ENCODE measurements at places on chromosomes 11 and 22.

GRCh38 chr11:32053151-32053888, 37.6 kb upstream of the RCN1 start:
- DNase-seq = no peak

DNA sequence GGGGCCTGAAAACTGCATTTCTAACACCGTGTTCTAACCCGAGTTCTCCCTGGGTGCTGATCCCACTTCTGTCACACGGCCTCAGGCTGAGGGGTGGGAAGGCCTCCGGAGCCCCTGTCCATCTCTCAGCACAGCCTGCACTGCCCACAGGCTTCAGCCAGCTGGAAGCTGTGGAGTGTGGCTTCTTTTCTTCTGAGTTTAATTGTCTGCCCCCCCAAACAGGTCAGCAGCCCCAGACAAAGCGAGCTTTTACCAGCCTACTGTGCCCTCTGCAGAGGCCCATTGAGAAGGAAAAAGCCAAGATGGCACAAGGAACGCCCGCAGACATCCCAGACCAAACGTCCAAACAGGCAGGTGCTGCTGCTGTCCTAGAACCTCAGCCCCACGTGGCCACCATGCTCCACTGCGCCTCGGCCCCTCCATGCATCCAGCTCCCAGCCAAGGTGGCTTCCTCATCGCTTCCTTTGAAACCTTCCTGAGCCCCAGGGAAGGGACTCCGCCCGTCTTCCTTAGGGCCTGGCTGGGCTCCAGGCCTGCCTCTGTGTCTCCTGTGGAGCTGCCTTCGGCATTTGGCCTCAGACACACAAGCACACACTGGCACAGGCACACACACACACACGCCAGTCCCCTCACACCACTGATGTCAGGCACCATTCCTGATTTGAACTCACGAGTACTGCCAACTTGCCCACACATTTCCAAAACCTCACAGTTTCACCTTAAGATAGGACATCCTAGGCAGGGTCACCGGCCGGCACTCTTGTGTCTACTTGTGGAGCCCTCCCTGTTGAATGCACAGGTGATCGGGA, 1.7 kb downstream of the MOB2 start:
- DNase-seq = no peak

- no peak for DNase-seq
These were observed 3.1 kb downstream of the TNKS1BP1 start for GRCh38 chr11:57321388-57322255.

GRCh38 chr22:16774911-16775500, 50.2 kb downstream of the XKR3 start:
- no peak for DNase-seq

- DNase-seq = no peak
These were observed 69.1 kb upstream of the CD82 start for GRCh38 chr11:44496391-44496790.

DNA sequence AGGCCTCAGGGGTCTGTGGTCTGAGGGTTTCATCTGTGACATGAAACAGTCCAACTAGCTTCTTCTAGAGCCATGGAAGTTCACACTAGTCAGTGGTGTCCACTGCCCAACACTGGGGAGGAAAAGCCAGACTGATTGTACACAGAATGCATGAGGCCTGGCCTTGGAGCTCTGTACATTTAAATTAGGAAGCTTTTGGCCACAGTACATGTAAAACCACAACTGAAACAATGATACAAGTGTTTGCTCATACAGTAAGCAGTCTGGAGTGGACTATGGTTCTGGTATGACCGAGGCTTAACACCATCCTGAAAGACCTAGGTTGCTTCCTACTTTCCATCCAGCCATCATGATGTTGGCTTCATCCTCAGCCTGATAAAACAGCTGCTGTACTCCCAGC, 73.8 kb upstream of the SESN3 start:
- no peak for DNase-seq

DNA sequence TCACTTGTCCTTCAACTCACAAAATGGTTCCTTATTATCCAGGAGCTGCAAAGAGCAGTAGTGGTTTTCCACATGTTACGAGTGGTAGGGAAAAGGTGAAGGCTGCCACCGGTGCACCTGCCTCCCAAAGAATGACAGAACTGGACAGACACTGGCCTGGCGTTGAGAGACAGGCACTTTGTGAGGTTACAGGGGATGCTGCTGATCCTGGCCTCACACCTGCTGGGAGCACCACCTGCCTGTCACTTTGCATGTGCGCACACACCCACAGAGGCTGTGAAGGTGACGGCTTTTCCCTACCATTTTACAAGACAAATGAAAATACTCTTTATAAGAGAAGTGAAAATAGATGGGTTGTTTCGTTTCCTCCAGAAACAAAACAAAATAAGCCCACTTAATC, 175.3 kb upstream of the B3GAT1 start:
- no peak for DNase-seq

- no peak for DNase-seq
These were observed 71.0 kb upstream of the KCNQ1OT1 start for GRCh38 chr11:2770761-2771301.

- no peak for DNase-seq
These were observed 99.0 kb upstream of the NNMT start for GRCh38 chr11:114196997-114197703.

GRCh38 chr22:41030891-41031290, 61.5 kb upstream of the EP300 start:
- DNase-seq = no peak

DNA sequence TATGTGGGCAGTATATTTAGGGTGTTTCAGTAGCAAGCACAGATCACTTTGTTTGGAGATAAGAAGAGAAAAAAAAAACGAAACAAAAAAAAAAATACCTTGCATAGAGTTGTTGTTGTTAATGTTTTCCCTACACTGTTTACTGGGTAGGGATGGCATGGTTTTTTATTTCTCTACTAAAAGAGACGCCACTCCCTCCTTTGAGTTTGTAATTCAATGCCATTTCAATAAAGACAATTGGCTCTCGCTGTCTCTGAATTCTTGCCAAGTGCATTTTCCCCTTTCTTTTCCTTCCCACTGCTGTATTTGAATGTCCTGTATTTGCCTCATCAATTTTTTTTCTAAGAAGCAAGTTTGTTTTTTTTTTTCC, 213.9 kb upstream of the UBASH3B start:
- DNase-seq = peak; percentile 56

DNA sequence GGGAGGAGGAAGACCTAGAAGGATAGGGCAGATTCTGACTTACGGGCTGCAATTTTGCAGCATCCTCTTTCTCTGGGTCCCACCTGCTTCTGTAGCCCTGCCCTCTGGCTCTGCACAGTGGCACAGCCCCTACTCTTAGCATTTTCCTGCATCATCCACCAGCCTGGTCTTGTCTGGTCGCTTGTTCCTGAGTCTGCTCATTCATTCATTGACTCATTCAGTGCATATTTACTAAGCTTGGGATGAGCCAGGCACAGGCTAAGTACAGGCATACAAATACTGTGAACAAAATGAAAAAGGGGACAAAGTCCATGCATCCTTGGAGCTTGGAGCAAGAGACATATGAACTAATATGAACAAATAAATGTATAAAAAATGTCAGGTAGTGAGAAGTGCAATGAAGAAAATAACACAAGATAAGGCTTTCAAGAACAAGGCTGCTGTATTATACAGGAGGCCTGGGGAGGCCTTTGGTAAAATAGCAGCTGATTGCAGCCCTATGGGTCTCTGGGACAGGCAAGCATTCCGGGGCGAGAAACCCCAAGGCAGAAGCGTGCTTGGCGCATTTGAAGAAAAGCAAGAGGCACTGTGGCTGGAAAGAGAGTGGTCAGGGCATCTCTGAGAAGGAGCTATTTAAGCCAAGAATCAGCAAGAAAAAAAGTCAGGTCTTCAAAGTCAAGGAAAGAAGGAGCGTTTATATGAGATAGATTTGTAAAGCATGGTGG, 108.0 kb upstream of the ALX4 start:
- no peak for DNase-seq

DNA sequence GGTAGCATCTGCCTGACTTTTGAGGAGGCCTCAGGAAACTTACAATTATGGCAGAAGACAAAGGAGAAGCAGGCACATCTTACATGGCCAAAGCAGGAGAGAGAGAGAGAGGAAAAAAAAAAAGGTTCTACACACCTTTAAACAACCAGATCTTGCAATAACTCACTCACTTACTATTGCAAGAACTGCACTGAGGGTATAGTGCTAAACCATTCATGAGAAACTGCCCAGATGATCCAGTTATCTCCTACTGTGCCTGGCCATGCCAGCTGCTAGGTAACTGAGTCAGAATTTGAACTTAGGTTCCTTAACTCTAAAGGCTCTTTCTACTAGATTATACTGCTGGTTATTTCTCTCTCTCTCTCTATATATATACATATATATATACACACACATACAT, 7.3 kb downstream of the HORMAD2 start:
- DNase-seq = no peak

GRCh38 chr11:103494491-103494890, 385.3 kb downstream of the DYNC2H1 start:
- no peak for DNase-seq

GRCh38 chr11:116701297-116701801, 71.4 kb downstream of the BUD13 start:
- DNase-seq = no peak

DNA sequence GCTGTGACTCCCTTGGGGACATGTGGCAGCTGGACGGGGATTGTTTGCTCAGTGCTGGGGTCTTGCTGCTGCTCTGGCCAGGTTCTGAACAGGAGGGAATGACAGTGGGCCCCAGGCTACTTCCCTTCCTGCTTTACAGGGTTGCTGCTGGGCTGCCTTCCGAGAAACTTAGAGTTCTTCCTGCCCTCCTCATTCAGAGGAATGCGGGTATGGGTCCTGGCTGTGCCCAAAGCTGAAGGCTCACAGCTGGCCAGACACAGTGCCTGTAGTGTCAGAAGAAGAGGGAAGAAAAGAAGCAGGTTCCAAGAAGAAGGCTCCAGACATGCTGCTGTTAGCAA, 108.3 kb upstream of the PARVA start:
- DNase-seq = no peak

- DNase-seq = no peak
These were observed 121.7 kb downstream of the MN1 start for GRCh38 chr22:27679693-27680488.

GRCh38 chr11:11117730-11118129, 235.3 kb downstream of the CSNK2A3 start:
- DNase-seq = no peak

DNA sequence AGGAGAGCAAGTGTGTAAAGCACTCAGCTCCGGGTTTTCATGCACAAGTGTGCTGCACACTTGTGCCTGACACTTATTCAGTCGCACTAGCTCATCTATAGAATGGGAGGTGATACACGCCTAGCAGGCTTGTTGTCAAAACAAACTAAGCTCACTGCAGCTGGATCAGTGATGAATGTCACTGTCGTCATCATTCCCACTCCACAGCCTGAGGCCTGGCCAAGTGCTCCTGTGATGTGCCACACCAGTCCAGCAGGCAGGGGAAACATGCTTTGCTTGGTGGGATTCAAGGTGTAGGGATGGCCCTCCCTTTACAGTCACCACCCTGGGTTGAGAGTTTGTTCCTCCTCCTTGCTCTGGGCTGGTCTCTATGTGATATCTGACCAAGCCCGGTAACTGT, 6.8 kb downstream of the MPST start:
- DNase-seq = no peak

- DNase-seq = no peak
These were observed 360.2 kb downstream of the CADM1 start for GRCh38 chr11:115144014-115144413.

DNA sequence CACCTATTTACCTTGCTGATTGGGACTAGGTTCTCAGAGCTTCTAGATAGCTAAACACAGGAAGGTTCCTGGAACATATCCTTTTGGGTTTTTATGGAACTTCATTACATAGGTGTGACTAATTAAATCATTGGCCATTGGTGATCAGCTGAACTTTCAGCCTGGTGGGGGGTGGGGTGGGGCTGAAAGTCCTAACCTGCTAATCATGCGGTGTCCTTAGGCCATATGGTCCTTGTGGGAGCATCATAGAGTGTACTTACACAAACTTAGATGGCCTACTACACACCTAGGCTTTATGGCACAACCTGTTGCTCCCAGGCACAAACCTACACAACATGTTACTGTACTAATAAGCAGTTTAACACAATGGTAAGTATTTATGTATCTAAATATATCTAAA, 8.6 kb upstream of the SELENOH start:
- DNase-seq = no peak

DNA sequence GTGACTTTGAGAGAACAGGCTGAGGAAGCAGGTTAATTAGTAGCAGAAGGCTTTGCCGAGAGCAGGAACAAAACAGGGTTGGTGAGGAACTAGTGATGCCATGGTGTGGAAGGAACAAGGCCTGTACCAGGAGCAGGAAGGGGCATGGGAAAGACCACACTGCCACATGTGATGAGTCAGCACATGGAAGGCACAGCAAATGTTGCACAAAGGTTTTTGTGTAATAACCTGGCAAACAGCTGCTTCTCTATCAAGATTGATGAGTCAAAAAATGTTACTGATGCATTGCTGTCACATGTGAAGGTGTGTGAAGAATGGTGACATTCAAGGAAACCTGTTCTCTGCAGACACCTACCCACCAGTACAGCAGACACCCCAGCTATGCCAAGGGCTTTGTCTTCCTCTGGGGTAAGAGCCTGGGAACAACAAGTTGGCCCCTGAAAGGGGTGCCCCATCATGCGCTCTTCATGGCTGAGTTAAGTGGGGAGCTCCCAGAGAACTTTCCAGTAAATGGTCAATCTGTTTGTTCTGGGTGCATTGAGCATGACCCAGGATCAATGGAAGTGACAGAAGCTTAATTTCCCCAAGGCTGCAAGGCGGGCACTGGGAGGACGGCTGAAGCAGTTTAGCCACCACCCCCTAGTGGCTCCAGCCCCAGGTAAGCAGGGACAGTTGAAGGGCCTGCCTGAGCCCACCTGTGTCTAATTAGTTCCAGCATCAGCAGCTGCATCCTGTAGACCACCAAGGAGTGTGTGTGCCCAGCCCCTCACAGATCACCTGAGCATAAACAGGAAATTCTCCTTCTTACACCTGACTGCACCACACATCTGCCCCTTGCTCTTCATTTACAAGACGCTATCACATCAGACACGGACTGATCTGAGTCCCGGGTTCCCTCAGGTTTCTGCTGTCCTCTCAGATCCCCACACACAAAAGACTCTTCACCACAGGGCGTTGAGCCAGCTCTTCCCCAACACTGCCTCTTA, 47.6 kb downstream of the GGTLC2 start:
- DNase-seq = no peak

DNA sequence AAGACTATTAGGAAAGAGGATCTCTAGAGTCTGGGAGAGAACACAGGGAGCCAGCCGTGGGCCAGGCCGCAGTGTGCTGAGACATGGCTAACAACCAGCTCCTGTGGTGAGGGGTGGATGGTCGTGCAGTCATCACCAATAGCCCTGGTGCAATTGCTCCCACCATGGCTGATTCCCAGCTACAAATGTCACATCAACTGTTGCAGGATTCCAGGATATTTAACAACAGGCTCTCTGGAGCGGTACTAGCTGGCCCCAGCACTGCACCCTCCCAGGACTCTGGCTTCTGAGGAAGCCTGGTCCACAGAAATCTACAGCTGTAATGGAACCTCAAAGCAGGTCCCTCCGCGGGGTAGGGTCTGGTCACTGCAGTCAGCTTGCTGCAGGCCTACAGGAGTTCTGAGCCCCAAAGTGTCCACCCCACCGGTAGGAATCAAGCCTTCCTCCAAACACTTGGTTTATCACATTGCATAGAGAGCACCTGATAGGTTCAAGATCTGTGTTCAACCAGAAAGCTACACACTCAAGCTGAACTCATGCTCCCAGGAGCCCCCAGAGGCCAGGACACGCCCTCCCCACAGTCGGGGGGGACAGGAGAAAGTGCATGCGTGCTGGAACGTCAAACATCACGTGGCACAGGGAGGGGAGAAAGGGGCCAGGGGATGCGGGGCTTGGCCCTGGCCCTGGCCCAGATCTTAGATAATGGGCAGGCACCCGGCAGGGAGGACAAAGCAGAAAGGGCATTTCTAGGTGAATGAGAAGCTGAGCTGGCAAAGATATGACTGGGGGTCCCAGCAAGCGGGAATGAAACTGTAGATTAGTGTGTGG, 609.0 kb downstream of the TBC1D22A start:
- no peak for DNase-seq

All from NCI-H1105 (cell line).